Tibial nerve (tissue), 4 donors: ENCODE measurements at places on chromosomes 2 and 18.
A peak's percentile ranks its signal among the peaks of the same experiment; 100 is the strongest.

DNA sequence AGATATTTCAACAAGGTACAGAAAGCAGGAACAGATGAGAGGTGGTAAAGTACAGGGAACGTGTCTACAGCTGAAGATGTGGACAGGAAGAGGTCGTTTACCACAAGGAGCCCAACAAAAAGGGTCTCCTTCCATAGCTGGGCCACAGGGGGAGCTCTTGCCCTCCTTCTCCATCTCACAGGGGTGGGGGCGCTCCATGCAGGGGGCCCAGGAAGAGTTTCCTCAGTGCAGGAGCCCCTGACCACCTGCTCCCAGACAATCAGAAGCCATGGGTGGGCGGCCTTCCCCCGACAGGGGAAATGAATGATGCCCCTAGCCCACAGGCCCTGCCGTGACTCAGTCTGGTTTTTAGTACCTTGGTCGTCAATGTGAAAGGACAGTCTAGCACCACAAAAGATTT is 163.6 kb upstream of the ZNF516 start:
- no peak for DNase-seq

- DNase-seq: no peak
Observed at GRCh38 chr2:224085811-224086210, 46.7 kb upstream of the SERPINE2 start.

DNA sequence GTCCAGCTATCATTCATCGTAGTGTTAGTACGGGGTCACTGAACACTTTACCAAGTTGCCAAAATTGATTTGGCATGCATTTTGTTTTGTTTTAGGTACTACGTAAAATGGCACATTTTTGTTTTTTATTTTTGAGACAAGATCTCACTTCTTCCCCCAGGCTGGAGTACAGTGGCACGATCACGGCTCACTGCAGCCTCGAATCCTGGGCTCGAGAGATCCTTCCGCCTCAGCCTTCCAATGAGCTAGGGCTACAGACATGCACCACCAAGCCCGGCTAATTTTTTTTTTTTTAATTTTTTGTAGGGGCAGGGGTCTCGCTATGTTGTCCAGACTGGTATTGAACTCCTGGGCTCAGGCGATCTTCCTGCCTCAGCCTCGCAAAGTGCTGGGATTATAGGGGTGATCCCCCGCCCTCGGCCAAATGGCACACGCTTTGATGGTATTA is 786 bp downstream of the TAF1B start:
- no peak for DNase-seq

GRCh38 chr18:33696332-33697162 is 118.5 kb downstream of the ASXL3 start:
- DNase-seq: no peak

- DNase-seq: no peak
Observed at GRCh38 chr2:104755026-104755878, 98.7 kb upstream of the POU3F3 start.

- no peak for DNase-seq
Observed at GRCh38 chr2:163157891-163158496, 319.4 kb upstream of the KCNH7 start.

GRCh38 chr2:64019083-64019974 is at the start of gene VPS54:
Gene VPS54 (minus strand): TSS chr2:64019428. CDS start chr2:63983999, 35,429 bp downstream.
- DNase-seq: peak; percentile 26

GRCh38 chr18:63317982-63318888 is 1.3 kb downstream of the BCL2 start:
- DNase-seq: peak; percentile 61

DNA sequence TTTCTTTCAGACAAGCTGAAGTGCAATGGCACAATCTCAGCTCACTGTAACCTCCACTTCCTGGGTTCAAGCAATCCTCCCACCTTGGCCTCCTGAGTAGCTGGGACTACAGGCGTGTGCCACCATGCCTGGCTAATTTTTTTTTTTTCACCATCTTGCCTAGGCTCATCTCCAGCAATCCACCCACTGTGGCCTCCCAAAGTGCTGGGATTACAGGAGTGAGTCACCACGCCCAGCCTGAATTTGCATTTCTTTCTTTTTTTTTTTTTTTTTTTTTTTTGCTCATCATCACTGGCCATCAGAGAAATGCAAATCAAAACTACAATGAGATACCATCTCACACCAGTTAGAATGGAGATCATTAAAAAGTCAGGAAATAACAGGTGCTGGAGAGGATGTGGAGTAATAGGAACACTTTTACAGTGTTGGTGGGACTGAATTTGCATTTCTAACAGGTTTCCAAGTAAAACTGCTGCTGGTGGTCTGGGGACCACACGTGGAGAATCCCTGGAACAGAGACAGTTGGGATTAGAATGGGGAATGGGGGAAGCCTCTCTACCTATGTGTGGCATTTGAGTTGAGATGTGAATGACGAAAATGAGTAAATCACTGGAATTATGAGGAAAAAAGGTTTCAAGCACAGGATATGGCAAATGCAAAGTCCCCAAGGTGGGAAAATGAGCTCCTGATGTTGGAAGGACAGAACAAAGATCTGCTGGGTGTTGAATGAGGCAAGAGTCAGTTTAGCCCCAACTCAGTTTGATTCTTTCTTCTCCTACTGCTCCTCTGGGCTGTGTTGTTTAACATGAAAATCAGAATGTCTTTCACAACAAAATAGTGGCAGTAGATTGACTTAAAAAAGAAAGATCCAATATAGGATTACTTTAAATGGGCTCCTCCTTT is 88.8 kb upstream of the MAP4K4 start:
- no peak for DNase-seq

DNA sequence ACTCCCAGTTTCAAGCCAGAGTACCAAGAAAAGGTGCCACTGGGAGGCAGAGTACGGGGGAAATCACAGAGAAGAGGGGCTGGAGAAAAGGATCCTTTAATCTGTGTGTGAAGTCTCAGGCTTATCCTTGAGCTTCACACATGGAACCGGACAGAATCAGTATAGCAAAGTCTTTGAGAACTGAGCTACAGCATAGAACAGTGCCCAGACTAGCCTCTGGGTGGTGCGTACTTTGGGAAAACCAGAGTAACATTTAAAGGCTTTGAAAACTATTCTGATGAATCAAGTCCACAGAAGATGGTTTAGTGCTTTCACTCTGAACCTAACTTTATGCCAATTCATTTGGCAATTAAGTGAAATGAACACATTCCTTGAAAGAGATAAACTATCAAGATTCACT is 83.1 kb downstream of the BABAM2 start:
- DNase-seq: no peak

DNA sequence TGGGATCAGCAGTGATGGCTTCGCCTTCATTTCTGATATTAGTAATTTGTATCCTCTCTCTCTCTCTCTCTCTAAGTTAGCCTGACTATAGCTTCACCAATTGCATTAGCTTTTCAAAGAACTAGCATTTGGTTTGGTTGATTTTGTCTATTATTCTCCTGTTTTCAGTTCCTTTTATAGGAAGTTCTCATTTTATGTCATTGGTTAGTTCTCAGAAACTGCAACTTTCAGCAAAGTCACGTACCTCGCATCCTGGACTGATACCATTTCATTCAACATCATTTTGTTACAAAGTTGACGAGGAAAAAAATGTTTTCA is 450.8 kb downstream of the EIPR1 start:
- DNase-seq: no peak
